ENCODE measurements at places on chromosomes 12 and 14.

GRCh38 chr12:25585662-25586061 is 32.6 kb upstream of the LMNTD1 start:
- peak; percentile 69 for DNase-seq

GRCh38 chr14:72916174-72916573 is 10.1 kb upstream of the DCAF4 start:
- DNase-seq: peak; percentile 63

GRCh38 chr14:47921133-47921532 is 245.7 kb upstream of the MDGA2 start:
- no peak for DNase-seq

- DNase-seq: no peak
Measured at GRCh38 chr14:56237398-56237797, 119.2 kb downstream of the PELI2 start.

DNA sequence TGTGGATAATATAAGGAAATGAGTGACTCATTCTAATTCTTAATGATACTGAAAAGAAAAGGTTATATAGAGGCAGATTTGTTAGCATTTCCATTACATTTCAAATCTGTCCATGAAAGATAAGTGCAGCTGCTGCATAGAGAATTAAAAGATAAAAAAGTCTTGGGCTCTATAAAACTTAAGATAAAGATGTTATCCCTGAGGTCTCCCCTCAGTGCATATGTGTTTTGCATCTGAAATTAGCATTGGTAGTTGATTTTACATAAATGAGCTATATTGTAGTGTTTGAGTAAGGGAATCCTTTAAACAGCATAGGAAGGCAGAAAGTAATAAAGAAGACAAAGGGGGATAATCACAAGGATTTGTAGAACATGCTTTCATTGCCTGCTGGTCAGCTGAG is 206.2 kb downstream of the FSCB start:
- DNase-seq: no peak

DNA sequence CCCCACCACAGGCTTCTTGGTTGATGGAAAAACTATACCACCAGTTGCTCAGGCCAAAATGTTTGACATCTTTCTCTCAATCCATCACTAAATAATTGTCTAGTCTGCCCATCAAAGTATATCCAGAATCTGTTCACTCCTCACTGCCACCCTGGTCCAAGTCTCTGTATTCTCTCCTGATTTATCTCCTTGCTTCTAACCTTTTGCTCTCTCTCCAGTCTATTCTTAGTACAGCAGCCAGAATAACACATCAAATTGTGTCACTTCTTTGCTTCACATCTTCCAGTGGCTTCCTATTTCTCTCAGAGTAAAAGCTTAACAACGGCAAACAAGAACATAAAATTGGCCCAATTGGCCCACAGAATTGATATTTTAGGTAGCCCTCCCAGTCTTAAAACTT is 272.8 kb downstream of the IPO8 start:
- DNase-seq: no peak

Data from EH (cell line).